Mucosa of descending colon (tissue), 3 donors: ENCODE measurements at places on chromosomes 2 and 18. TPM values are rescaled to one million over a fixed set of nuclear protein-coding genes. Genes with fewer than 3 reads are reported as not detected.

The ANKRD30BL gene
- total RNA-seq = not detected

DNA sequence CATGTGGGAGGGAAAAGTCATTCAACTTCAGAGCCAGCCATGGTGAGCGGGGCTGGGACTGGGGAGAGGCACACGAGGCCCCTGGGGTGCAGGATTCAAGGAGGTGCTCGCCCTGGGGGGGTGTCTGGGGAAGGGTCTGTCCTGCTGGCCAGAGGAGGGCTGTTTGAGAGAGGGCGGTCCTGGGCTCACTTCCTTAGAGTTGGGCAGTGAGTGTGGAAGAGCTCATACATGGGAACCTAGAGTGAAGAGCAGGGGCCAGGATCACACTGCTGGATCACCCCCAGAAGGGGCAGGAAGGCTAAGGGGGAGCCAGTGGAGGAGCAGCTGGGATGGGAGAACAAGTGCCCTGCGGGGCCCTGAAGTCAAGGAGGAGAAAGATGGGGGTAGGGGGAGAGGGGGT, 6.5 kb downstream of the SH3BP4 start:
- no peak for DNase-seq

DNA sequence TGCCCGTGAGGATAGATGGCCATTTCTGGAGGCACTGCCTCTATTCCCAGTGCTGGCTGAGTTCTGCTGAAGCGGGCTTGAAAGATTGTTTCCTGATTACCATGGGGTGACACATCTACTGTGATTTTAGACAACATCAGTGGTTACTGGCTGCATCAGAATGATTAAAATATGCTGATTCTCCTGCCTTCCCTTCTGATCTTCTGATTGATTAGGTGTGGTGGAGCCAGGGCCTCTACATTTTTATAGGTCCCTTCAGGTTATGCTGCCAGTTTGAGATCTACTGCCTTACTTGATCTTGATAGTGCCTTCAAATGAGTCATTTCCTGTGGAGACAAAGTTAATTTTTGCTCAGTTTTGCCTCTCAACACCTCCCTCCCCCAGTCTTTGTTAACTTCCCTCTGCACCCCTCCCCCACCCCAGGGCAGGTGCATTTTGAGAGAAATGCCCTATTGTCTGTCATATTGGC, 31.6 kb upstream of the SNORC start:
- peak; percentile 66 for DNase-seq

DNA sequence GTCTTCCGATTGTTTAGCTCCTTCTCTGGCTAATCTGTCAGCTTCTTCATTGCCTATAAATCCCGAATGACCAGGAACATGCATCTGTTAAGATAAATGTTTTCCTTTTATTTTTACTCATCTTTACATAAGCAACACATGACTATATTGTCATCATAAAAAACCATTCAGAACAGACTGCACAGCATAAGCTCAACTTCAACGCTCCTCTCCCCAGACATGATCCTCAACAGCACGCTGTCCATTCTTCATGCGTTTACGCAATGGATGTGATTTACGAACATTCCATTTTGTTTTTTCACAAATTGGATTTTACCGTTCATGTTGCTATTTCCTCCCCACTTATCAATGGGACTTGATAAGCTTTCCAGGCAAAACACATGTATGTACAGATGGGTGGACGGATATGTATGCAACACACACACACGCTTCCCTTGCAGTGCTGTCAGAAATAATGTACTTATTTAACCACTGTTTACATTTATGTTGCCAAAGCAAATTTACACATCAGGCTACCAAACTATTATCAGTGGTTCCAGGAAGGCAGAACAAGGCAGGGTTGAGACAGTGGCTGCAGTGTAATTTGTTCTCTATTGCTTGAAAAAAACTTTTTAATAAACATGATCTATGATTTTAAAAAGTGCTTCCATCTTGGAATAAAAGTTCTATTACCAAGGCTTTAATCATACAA, 12.2 kb downstream of the RNASEH1 start:
- DNase-seq = no peak

The ASTL gene
- not detected for total RNA-seq

GRCh38 chr2:127155947-127156346, 49.0 kb upstream of the BIN1 start:
- DNase-seq = no peak

The MEP1B gene
- 5.9 TPM for total RNA-seq

DNA sequence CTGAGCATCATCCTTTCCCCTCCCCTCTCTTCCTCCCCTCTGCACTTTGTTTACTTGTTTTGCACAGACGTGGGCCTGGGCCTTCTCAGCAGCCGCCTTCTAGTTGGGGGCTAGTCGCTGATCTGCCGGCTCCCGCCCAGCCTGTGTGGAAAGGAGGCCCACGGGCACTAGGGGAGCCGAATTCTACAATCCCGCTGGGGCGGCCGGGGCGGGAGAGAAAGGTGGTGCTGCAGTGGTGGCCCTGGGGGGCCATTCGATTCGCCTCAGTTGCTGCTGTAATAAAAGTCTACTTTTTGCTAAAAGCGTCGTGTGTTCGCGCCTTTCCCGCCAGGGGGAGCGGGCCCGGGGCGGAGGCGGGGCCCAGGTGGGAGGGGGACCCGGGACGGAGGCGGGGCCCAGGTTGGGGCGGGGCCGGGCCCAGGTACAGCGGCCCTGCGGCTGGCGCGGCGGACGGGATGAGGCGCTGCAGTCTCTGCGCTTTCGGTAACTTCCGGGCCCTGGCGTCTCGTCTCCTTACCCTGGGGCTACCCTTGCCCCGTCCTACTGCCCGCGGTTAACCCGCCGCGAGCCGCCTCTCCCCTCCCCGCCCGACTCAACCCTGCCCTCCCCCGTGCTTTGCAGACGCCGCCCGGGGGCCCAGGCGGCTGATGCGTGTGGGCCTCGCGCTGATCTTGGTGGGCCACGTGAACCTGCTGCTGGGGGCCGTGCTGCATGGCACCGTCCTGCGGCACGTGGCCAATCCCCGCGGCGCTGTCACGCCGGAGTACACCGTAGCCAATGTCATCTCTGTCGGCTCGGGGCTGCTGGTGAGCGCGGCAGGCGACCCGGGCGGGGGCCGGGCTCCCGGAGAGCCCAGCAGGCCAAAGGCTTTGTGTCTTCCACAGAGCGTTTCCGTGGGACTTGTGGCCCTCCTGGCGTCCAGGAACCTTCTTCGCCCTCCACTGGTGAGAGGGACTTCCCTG, at the start of gene KRTCAP3:
KRTCAP3 (plus strand) TSS at position 424 of the 962 bp plus-strand sequence; CDS start at position 456, 32 bp downstream.
- DNase-seq = peak; percentile 87

DNA sequence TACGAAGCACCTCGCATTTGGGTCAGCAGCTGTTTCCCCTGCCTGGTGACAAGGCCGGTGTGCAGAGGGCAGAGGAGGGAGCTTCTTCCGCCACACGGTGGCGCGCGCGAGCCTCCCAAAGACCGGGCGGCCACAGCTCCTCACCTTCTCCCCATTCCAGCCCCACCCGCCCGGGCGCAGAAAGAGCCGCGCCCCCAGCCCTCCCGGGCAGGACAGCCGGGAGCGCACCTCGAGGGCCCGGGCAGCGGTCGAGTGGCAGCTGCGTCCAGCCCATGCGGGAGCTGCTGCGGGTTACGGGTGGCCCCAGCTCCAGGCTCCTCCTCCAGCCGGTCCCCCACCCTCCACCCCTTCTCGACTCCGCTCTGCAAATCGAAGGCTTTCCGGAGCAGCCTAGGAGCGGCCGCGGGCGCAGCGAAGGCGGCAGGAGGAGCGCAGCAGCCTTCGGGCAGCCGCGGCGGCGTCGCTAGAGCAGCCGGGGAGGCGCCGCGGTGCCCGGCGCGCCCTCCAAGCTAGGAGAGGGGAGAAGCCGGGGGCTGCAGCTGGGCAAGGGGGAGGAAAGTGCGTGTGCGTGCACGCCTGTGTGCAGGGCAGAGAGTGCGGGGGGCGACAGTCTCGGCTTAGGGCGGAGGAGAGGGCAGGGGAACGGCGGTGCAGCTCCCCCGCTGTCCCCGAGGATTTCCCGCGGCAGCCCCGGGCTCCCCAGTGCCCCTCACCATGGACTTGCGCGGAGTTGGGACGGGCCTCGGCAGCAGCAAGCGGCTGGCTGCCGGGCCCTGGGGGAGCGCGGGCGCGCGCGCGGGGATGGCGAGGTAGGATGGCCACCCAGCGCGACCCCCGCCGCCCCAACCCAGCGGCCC, at the start of gene CCDC85A:
CCDC85A (plus strand) TSS at position 348 of the 857 bp plus-strand sequence. CDS start 635 bp downstream, outside the sequence.
- DNase-seq = peak; percentile 90

DNA sequence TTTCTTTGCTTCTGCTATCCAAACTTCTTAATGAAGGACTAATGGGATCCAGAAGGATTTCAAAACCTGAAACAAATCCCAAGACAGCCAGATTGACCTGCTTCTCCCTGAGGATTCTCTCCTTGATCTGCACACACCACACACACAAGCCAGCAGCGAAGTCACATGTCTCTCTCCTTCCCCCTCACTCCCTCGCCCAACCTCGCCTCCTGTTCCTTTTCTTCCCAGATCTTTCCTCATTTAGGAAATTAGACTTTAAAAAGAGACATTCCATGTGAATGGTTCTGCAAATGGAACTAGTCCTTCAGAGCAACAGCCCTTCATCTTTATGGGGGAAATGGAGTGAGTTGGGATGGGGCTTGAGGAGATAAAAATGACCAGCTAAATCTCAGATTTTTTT, 639.1 kb upstream of the SETBP1 start:
- DNase-seq = no peak

DNA sequence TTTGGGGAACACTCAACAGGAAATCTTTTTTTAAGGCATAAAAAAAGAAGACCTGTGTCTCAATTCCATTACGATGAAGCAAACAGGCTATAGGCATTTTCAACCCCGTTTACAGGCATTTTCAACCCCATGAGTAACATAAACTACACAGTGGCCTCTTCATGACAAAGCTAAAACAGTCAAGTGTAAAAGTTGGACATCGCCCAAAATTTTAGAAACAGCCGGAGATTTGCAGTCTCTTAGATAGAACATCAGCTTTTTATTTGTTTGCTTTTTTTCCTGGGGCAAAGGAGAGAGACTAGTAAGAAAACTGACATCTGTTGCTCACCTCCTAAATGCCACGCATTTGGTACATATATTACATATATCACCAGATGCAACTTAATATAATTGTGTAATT, 173.7 kb downstream of the CMPK2 start:
- DNase-seq = no peak

DNA sequence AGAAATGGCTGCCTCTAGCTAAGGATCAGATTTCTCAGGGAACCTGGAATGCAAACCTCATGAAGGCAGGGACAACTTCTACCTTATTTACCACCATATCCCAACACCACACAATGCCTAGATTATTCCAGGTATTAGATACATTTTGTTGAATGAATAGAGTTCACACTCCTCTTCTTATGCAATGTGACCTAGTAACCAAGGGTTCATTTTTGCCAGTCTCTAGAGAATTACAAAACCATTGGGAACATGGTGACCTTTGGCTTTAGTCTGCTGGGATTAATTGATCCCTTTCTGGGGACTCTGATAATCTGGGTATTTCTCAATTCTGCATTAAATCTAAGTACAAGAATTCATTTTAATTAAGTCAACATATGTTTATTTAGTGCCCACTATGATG, 35.2 kb upstream of the SERTAD2 start:
- DNase-seq = no peak
